IPS-NIHi11 (cell line): ENCODE measurements at places on chromosomes 12 and 14.

DNA sequence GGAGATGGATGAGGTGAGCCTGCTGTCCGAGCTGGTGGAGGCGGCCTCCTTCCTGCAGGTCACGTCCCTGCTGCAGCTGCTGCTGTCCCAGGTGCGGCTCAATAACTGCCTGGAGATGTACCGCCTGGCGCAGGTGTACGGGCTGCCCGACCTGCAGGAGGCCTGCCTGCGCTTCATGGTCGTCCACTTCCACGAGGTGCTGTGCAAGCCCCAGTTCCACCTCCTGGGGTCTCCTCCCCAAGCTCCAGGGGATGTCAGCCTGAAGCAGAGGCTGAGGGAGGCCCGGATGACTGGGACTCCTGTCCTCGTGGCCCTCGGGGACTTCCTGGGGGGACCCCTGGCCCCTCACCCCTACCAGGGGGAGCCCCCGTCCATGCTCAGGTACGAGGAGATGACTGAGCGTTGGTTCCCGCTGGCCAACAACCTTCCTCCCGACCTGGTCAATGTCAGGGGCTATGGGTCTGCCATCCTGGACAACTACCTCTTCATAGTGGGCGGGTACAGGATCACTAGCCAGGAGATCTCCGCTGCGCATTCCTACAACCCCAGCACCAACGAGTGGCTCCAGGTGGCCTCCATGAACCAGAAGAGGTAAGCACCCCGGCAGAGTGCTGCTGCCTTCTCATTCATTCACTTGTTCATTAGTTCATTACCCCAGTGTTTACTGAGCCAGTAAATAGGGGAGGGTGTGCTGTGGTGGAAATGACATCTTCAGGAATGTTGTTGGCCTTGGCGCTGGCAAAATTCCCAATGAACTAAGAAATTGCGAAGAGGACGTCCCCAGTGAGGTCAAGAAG lies 774 bp upstream of the MANSC4 start:
- DNase-seq, result peak; percentile 56

GRCh38 chr14:21680072-21680471 lies 6.5 kb upstream of the OR4E1 start:
- DNase-seq, result no peak

GRCh38 chr12:89574736-89575208 lies 48.9 kb upstream of the POC1B start:
- no peak for DNase-seq

- no peak for DNase-seq
Measured at GRCh38 chr12:100699209-100699608, 95.4 kb upstream of the ANO4 start.

DNA sequence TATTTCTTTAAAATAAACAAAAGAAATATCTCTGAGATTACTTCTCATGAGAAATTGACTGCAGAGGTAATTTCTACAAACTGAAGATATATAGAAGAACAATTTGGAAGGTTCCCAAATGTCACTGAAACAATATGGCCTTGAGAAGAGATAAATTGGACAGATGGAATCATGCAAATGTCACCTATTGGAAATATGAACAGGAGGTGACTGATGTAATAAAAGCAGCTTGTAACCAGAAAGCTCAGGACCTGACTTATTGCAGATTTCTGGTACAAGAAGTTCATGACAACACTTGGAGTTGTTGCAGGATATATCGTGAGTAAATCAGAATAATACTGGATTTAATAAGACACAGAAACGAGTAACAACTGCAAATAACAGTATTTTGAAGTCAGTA lies 93.3 kb upstream of the TRHDE start:
- no peak for DNase-seq

DNA sequence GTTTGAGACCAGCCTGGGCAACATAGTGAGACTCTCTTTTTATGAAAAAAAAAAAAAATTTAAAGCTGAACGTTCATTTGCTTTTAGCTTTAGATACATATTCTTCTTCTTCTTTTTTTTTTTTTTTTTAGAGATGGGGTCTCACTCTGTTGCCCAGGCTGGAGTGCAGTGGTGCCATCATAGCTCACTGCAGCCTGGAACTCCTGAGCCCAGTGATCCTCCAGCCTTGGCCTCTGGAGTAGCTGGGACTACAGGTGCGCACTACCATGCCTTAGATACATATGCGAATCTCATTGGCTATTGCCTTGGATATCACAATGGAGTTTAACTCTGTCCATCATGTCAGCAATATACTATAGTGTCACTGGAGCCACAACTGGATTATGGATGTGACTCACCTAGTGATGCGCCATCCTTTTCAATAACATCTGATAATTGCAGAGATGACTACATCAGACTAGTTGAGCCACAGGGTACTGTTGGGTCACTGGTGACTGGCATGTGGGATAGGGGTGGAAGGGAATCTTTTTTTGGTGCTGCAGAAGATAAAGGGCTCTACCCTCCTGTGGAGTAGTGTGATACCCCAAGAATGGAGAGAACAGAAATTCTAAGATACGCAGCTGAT lies 2.7 kb upstream of the ADIPOR2 start:
- DNase-seq, result no peak

- DNase-seq, result no peak
Measured at GRCh38 chr12:52643233-52644077, 8.6 kb downstream of the KRT2 start.

DNA sequence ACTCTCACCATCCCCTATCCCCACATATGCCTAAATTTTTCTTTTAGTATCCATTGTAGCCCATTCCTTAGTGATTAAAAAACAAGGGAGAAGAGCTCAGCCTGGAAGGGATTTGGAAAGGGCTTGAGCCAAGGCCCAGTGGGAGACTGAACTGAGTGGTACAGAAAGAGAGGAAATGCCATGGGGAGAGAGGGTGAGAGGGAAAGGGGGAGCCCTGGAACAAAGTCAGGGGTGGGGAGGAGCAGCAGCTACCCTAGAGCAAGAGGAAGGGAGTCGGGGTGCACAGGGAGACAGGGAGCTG lies 2.6 kb upstream of the ATN1 start:
- DNase-seq, result no peak

- peak; percentile 67 for DNase-seq
Measured at GRCh38 chr12:52217223-52217622, 15.8 kb upstream of the KRT7 start.

DNA sequence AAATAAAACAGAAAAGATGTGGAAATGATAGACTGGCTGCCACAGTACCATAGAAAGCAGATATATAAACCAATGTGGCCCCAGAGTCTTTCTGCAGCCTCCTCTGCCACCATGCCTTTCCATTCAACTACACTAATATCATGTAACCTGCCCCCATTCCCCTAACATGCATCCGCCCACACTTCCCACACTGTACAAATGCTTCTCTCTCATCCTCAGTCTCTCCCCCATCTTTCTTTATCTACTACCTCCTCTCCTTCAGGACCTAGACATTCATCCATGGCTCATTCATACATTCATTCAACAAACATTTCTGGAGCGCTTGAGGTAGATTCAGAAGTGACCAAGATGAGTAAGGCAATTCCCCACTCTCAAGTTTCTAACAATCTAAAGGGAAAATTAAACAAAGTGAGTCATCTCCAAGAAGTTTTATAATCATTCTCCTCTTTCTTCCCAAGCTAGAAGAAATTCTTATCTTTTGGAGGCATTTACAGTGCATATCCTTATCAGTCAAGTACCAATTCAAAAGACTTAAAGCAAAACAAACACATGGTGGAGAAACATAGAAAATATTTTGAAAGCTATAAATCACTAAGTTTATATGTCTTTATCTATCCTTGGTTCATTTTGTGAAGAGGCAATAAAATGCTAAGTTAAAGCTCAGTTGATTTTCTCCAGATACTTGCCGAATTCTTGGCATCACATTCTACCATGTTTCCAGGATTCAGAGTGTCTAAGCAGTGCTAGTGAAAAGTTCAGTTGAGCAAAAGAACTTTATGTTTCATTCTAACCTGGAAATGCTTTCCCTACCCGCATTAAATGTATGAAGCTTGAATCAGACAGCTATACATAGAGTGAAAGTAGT lies 70.5 kb upstream of the FRMD6 start:
- DNase-seq, result no peak

DNA sequence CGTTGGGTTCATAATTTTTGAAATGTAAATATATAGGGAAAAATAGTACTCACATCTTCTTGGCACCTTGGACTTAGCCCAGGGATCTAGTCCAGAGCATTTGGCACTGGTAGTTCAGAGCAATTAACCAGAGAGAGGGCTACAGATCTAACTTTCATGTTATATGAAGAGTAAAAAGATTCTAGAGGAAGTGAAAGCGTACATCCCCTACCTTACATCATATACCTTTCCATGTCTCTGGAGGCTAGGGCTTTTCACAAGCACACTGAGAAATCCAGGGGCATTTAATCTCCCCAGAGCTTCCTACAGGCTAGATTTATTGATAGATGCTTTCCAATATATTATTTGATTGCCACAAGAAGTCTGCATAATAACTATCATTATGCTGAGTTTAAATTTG lies 687.5 kb upstream of the FBXO33 start:
- DNase-seq, result no peak

DNA sequence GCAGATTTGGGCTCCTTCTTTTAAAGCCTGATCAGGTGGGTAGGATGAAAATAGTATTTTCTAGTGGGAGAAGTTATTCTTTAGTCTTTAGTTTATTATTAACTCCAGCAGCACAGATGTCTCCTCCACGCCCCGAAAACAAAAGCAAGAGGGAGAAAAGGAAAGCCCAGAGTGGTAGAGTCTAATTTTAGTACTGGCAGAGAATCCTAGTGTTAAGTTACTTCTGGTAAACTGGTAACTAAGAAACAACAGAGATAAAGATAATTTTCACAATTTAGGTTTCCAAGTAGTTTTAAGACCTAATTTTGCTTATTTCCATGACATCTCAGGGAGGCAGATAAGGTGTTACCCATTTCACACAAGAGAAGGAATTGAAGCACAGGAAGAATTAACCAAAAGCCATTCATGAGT lies 16.3 kb downstream of the ATP5MC2 start:
- DNase-seq, result no peak

GRCh38 chr14:85527445-85528035 lies 2.4 kb upstream of the FLRT2 start:
- DNase-seq, result no peak

- no peak for DNase-seq
Measured at GRCh38 chr12:39064708-39065107, 159.3 kb upstream of the CPNE8 start.

DNA sequence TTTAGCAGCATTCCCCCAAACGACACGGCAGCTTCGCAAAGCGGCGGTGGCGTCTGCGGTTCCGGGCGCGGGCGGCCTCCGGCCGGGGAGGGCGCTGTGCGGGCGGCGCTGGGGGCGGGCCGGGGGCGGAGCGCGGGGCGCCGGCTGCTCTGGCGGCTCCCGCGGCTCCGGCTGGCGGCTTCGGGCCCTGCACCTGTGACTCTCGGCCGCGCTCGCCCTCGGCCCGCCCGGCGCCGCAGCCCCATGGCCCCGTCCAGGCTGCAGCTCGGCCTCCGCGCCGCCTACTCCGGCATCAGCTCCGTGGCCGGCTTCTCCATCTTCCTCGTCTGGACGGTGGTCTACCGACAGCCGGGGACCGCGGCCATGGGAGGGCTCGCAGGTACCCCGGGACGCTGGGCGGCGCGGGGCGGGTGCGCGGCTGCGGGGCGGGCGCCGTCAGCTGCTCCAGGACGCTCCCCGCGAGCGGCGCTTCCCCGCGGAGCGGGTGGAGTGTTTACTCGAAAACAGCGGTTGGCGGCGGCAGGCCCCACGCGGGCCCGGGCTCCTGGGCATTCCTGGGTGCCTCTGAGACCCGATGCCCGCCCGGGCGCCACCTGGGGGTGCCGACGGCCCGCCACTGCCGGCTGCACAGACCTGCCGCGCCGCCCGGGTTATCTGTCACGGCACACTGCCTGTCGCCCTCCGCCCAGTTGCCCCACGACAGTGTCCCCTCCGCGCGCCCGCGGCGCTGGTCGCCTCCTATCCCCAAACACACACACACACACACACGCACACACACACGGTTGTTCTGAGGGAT lies at the start of gene SLC48A1:
Gene SLC48A1 (plus strand): TSS at position 177 of the 796 bp plus-strand sequence. CDS start 67 bp downstream, at position 244.
- DNase-seq, result peak; percentile 97

DNA sequence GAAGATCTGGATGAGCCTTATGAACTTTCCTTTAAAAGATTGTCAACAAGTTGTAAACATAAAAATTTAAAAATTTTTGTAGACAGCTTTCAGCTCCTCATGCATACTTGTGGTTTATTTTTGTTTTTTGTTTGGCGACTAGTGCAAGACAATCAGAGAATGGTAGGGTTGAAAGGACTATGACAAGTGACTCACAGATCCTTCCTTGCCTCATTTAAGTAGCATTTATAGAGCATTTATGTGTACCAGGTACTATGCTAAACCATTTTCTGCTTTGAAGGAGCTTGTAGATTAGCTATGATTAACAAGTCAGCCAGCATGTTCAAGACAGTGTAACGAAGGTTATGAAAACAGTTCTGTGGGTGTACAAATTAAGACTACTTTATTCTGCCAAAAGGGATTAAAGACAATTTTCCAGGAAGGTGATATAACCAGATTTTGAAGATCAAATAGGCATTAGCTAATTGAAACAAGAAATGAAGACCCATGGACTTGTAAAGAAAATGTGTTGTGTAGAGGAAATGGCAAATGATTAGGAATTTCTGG lies 122.0 kb downstream of the PCNX1 start:
- DNase-seq, result no peak

- no peak for DNase-seq
Measured at GRCh38 chr12:46904406-46905238, 78.8 kb upstream of the SLC38A4 start.

- DNase-seq, result no peak
Measured at GRCh38 chr12:127934409-127934808, 332.6 kb upstream of the TMEM132C start.

GRCh38 chr14:32468955-32469354 lies 139.9 kb downstream of the AKAP6 start:
- no peak for DNase-seq

DNA sequence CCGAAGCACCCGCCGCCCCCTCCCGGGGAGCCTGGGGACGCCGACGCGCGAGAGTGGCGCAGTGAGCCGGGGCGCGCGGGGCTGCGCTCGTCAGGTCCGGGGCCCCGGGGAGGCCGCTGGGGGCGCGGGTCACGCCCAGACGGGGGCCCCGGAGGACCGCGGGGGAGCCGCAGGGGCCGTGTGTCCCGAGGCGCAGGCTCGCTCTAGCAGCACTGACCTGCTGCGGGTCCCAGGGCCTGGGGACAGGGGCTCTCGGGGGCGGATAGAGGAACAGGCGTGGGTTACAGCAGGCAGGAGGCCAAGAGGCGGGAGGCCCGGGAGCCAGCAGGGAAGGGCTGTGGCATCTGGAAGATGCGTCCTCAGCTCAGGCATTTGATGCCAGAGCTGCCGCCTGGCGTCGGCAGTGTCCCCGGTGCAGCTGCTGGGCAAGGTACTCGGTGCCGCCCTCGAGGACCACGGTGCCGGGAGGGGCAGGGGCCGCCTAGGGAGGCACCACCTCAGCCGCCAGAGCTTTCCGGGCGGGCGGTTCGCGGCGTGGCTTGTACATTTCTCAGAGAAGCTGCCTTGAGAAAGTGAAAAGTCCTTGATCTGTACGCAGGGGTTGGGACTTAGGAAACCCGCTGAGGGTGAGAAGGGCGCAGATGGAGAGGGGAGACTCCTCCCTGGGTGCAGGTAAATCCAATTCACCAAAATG lies 1.2 kb downstream of the WNT5B start:
- peak; percentile 53 for DNase-seq

DNA sequence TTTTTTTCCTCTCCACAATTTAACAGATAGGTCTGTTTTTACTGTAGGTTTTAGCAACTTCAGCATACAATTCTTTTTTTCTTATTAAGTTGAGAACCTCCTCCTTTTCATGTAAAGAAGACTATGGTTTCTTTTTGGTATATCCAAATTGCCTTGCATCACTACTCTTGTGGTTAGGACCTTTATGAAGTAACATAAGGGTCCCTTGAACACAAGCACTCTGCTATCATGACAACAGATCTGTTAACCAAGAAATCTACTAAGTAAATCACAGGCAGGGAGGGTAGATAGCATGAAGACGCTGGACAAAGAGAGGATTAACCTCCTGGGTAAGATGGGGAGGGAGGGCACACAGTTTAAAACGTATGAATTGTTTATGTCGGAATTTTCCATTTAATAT lies 380.6 kb downstream of the CCDC91 start:
- no peak for DNase-seq
